ENCODE measurements at places on chromosomes 7 and 10.
A peak's percentile ranks its signal among the peaks of the same experiment; 100 is the strongest.

DNA sequence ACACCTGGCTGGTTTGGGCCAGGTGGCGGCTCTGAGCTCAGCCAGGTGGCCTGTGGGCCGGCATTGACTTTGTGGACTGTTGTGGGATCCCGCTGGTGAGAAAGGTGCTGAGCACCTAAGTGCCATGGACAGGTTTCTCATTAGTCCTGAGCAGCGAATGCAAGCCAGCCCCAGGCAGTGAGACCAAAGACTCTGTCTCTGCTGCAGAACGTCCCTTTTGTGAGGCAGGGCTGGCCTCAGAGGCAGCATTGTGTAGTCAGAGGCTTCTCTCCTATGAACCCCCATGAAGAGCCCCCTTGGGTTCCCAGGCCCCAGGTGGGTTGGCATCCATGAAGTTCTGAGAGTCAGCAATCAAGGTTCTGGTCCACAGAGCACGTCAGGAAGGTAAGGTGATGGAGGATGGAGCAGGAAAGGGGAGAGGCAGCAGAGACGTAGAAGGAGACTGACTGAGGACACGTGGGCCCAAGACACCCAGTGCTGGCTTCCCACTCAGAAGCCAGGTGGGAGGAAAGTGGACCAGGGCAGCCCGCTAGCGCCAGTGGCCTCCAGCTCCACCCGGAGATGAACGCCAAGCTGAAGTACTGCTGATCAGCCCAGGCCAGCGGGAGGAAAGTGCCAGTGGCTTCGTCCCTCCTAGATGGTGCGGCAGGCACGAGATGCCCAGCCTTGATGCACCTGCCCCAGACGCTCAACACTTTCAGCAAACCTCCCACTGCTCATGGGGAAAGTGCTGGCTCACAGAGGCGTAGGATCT, 19.2 kb upstream of the PTPRN2 start:
- no peak for DNase-seq

- DNase-seq: no peak
Measured at GRCh38 chr7:151274936-151275812, 26.7 kb upstream of the SMARCD3 start.

- no peak for DNase-seq
Measured at GRCh38 chr7:69820479-69821192, 222.4 kb downstream of the AUTS2 start.

DNA sequence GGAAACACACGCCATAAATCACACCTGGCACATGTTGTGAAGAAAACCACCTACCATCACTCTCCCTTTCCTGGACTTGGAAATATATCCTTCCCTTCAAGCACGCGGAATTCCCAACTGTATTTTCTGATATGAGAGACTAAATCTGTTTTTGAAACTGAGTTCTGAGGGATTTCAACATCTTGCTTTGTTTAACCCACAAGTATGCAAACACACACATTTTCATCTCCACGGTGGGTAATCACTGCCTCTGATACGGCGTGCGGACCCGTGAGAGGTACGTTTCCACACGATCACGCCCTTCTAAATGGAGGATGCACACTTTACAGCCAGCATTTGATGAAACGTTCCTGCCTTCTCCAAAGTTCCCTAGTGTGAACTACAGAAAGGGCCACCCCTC, 83.4 kb downstream of the ZRANB1 start:
- DNase-seq: no peak

DNA sequence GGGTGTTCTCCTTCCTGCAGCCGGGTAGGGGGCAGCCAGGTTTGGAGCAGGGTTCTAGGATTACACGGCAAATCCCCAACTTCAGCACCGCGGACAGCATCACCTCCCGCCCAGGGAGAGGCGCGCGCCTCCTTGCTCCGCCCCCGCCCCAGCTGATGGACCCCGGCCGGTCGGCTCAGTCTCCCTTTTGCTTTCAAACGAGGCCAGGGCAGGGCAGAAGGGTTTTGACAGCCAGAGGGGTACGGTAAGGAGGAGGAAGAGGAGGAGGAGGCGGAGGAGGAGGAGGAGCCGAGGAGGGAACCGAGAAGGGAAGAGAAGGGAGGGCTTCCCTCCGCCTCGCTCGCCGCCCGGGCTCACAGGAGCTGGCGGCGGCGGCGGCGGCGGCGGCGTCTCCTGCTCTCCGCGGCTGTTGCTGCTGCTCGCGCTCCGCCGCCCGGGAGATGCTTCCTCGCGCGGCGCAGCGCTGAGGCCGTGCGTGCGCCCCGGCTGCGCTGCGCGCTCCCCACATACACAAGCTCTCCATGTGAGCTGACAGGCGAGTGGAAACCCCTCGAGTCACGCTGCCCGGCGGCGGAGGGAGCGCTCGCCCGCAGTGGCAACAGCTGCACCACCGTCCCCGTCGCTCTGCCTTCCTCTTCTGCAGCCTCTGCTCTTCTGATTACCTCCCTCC, 615 bp upstream of the CNTNAP2 start:
- peak; percentile 96 for DNase-seq

DNA sequence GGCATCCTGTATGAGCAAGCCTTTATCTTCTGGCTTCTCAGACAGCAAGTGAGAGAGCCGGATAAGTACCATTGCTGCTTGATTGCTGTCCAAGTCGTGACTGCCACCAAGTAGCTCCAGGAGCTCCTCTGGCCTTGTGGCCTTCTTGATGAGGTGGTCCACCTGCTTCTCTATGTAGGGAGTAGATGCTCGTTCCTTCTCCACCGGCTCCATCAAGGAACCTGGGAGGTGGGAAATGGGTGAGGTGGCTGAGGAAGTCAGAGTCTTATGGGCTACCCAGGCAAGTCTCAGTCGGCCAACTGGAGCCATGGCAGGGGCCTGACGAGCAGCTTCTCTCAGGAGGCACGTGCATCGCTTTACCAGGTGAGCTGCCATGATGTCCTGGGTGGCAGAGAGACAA, 2.6 kb downstream of the TBRG4 start:
- DNase-seq: no peak

DNA sequence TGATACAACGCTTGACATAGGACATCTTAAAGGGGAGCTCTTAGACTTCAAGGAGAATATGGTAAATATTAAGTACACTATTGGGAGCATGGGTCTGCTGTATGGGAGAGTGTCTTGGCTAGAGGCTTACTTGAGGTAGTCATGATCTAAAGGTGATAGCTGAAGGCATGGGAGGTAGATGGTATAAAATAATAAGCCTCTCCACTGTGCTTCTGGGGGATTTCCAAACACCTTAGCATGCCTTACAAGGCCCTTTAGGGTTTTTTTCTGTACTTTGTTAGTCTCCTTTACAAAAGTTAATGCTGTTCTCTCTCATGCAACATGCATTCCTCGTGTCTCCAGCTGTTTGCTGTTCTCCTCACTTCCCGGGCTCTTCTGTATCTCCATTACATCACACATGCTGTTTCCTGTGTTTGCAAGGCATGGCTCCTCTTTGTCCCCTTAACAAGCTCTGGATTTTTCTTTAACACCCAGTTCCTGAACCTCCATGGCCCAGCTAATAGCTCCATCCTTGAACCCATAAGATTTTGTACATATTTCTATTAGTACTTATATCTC, 449.7 kb downstream of the AUTS2 start:
- peak; percentile 98 for DNase-seq

DNA sequence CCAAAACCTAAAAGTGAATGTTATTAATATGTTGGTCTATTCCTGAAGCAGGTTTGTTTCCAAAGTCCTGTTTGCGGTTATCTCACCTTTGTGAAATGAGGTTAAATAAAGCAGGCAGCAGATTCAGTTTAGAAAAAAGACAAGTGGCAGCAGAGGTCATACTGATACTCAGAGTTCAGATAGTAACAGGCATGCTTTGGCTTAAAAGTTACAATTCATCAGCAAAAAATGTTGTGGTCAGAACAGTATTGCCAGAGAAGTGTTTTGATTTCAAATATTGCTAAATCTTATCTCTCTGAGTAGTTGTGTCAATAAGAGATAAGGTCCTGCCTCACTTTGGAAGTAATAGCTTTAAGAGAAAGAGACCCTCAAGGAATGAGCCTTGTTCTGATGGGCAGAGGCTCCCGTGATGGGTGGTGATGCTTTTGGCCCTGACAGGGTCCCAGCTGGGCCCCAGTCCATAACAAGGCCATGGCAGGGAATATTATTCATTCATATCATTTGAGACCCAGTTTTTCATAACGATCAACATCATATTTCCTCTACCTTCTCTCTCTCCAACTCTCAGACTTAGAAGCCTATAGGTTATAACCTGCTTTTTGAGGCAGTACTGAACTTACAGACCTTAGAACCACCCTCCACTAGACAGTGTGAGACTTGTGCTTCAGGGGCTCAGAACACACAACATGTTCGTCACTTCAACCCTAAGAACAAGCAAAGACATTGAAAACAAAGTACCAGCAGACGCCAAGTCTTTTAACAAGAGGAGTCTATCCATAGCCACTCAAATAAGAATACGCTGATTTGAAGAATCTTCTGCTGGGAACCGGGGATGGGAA, 58.5 kb upstream of the AHR start:
- DNase-seq: no peak

Measured in lung (tissue), 17 donors.